ENCODE measurements at places on chromosomes 2 and 18.

DNA sequence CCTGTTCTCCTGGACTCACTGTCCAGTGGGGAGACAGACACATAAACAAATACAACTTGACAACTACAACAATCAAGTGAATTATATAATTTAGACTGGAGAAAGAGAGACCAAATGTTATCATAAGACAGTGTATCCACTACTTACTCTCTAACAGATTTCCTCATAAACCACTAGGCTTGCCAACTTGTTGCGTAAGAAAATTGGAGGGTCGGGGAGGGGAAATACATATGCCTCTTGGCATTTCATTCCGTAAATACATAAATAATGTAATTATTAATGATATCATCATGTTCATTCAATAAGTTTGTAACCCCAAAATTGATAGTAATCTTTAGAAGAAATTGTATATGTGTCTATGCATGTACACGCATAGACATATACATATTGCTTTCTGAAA lies 14.9 kb downstream of the RAB6D start:
- DNase-seq: no peak

- DNase-seq: no peak
Observed at GRCh38 chr2:201118961-201119854, 3.2 kb downstream of the CFLAR start.

DNA sequence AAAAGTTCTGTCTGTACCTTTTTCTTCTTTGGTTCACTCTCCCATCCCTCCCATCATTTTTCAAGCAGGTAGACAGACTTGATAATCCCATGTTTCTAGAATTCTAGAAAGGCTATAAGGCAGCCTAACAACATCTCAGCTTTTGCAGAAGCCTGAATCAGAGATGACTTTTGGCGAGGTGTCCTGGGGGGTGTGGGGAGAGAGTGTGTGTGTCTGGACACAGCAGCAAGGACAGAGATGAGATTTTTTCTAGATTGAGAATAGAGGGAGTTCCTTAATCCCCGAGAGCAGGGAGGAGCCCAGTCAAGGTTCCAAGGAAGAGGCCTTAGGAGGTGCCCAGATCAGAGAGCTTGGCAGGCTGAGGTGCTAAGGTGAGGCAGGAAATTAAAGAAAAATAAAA lies 22.0 kb upstream of the LAPTM4A start:
- no peak for DNase-seq

DNA sequence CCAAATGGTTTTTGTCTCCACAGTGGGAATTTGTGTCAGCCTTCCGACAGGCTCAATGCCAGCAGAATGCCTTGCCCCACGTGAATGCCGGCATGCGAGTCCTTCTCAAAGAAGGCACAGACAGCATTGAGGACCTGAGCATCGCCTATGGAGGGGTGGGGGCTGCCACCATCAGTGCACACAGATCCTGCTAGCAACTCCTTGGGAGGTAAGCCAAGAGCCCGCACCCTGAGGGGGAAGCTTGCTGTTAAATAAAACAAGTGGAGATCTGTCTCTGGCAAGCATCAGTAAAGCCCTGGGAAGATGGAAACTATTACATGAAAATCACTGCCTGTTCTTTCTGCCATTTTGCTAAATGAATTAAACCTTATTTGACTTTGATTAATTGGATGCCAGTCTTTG lies 67.5 kb upstream of the BZW1 start:
- DNase-seq: no peak

DNA sequence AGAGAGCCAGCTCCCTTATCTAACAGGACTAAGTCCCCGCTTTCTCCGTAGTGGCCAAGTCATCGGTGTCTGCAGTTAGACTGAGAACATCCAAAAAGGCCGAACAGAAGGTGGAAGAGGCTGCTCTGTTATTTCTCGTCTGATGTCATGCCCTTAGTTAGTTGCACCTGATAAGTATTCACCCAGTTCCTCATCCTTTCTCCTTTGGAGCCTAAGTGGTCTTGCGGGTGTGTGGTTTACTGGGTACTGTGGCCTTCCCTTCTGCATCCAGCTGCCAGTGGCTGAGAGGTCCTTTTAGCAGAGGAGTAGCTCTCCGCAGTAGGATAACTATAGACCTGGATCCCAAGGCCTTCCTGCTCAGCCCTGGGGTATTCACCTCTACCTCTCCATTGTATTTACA lies 211.6 kb downstream of the BCL2 start:
- DNase-seq: no peak

DNA sequence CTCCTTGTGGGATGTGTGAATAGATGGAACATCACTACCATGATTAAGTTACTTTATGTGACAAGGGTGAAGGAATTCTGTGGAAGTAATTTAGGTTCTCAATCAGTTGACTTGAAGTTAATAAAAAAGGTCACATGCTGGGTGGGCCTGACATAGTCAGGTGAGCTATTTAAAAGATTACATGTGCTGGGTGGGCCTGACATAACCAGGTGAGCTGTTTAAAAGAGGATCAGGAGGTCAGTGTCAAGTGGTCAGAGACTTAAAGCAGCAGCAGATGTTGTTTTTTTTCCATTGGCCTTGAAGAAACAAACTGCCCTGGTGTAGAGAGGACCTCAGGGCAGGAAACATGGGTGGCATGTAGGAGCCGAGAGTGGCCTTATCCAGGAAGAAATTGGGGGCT lies 3.3 kb downstream of the IL1R2 start:
- DNase-seq: no peak

DNA sequence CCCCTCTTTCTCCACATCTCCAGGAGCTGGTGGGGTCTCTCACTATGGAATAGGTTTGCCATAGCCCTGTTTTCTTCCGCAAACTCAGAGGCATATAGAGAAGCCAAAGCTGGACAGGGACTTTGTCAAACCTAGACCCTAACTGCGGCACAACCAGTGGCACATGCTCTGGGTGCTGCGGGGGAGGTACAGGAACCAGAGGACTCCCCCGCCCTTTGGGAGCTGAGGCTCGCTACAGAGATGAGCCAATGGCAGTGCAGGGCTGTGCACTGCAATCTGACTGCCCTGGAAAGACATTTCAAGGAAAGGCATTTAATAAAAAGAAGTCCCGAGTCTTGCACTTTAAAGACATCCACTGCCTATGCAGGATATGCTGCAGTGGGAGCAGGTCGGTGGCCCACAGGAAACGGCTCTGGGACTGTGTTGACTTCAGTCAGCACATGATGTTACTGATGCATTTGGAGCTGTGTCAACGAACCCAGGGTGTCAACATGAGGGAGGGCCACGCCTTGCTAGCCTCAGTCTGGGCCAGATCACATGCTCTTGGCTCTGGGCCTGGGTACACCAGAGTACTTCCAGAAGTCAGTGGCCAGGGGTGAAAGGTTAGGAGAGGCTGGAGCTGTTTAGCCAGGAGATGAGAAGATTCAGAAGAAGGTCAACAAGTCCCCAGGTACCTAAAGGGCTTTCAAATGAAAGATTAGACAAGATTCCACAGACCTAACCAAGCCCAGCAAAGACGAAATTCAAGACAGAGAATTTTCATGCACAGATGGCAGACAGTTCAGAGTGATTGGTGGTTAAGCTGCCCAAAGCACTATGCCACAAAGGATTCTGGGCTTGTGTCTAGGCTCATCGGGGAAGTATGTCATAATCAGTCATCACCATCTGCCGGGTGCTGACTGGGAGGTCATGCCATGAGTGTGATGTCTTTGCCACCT lies 8.2 kb downstream of the SLC35F6 start:
- peak; percentile 60 for DNase-seq

DNA sequence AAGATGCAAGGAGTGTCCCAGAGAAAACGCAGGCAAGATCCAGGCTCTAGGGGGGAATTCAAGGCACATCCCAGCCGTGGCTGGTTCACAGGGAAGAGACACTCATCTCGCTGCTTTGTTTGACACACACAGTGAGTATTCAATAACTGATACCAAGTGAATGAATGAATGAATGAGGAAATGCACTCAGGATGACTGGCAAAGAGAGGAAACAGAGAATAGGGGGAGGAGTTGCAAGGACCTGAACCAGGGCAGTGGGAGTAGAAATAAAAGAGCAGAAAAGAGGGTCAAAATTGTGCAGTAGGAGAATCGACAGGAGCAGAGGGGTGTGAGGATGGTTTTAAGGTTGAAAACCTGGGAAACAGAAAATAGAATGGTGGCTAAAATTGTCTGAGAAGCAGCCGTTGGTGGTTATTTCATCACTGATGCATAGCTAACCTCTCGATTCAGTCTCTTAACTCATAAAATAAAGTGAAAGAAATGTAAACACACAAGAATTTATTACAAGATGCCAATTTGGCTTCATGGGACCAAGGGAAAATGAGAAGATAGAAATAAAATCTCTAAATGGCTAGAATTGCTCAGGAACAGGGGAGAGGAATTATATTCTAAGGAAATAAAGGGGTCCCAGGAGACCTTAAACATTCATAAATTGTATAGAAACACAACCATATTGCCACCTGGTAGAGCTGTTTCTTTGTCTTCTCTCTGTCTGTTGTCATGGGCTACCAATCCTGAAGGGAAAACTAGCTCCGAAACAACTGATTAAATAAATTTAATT lies 63.9 kb upstream of the PHLPP1 start:
- no peak for DNase-seq

GRCh38 chr18:44988821-44989587 lies 308.3 kb downstream of the SETBP1 start:
- no peak for DNase-seq

DNA sequence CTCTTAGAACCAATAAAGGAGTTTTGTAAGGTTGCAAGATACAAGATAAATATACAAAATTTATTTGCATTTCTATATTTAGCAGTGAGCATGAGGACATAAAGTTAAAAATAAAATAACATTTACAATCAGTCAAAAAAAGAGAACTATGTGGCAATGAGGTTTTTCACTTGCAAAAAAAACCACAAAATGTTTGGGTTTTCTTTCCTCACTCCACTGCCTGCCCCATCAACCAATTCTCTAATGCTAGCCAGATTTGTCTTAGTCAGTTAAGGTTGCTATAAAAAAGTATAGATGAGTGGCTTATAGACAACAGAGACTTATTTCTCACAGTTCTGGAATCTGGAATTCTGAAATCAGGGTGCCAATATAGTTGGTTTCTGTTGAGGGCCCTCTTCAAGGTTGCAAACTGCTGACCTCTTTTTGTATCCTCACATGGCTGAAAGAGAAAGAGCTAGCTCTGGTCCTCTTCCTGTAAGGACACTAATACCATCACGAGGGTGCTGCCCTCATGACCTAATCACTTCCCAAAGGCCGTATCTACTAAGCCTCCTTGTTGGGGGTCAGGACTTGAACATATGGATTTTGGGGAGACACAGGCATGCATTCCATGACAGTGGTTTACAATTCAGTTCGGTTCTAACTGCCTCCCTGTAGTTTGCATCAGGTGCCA lies 566.2 kb downstream of the GALR1 start:
- DNase-seq: peak; percentile 43

- no peak for DNase-seq
Observed at GRCh38 chr2:63668466-63668865, 79.7 kb downstream of the MDH1 start.

DNA sequence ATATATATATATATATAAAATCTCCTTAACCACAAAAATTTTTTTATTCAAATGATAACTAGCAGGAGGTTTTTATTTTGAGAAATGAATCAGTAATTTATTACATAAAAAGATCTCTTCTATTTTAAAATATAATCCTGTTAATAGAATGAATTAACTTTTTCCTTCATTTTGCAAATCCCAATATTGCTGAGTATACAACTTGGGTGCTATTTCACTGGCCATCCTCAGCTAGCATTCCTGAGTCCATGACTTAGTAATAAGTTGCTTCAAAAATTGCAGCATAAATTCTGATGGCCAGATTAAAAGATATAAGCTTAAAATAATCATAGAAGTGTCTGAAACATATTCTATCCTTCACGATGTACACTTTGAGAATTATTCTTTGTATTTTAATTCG lies 155.6 kb downstream of the FSIP2 start:
- no peak for DNase-seq

DNA sequence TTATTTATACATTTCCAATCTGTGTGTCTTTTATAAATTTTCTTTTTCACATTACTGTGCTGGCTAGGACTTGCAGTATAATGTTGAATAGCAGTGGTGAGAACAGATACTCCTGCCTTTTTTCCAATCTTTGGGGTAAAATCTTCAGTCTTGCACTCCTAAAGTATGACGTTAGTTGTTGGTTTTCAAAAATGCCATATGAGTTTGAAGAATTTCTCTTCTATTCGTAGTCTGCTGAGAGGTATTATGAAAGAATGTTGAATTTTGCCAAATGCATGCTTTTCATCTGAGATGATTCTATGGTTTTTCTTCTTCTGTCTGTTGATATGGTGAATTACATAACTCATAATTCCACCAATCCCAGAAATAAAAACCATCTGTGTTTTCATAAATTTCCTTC lies 335.3 kb upstream of the CHST9 start:
- no peak for DNase-seq

DNA sequence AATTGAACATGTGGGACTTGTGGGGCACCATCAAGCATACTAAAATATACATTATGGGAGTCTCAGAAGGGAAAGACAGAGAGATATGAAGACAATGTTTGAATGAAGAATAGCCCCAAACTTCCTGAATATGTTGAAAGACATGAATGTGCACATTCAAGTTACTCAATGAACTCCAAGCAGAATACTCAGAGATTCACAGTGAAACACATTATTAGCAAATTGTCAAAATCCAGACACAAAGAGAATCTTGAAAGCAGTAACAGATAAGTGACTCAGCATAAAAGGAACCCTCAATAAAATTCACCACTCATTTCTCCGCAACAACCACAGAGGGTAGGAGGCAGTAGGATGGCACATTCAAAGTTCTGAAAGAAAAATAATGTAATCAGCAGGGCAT lies 8.8 kb downstream of the C2orf92 start:
- DNase-seq: peak; percentile 10

DNA sequence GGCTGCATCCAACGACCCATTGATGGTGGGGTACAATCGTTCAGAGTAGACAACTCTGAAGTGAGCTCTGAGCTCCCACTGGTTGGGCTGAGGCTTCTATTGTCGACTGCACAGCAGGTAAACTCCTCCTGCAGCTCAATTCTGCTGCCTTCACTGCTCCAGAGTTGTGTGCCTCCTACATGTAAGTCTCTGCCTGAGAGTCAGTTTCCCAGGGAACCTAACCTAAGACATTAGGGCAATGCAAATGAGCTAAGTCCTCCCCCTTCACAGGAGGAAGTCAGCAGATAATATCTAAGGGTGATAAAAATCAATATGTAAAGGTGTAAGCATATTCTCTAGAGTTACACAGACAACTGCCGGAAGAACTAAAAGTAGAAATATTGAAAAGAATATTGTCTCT lies 22.5 kb upstream of the ACYP2 start:
- DNase-seq: no peak

DNA sequence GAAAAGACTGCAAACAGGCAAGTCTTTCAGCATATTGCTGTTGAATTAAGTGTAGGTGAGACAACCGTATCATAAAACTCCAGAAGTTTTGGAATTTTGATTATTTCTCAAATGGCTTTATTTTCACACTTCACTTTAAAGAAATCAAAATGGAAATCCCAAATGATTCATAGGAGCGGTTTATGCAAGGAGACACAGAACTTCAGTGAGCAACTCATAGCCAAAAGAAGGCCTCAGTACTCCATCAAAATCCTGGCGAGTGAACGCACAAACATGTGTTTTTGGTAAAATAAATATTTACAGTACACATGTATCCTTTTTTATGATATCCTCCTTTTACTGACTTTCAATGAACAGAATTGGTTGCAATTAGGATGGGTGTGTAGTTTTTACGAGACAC lies 140.4 kb upstream of the APCDD1 start:
- no peak for DNase-seq
